Left lung (tissue), 14 donors: ENCODE measurements at places on chromosomes 2 and 18.

DNA sequence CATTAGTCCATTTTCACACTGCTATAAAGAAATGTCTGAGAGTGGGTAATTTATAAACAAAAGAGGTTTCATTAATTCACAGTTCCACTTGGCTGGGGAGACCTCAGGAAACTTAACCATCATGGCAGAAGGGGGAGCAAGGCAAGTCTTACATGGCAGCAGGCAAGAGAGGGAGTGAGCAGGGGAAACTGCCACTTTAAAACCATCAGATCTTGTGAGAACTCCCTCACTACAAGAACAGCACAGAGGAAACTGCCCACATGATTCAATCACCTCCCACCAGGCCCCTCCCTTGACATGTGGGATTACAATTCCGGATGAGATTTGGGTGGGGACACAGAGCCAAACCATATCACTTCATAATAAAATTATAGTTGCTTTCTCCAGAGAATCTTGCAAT is 365.5 kb upstream of the ID2 start:
- DNase-seq, result no peak

GRCh38 chr2:159094173-159094737 is 125.8 kb downstream of the TANC1 start:
- no peak for DNase-seq

DNA sequence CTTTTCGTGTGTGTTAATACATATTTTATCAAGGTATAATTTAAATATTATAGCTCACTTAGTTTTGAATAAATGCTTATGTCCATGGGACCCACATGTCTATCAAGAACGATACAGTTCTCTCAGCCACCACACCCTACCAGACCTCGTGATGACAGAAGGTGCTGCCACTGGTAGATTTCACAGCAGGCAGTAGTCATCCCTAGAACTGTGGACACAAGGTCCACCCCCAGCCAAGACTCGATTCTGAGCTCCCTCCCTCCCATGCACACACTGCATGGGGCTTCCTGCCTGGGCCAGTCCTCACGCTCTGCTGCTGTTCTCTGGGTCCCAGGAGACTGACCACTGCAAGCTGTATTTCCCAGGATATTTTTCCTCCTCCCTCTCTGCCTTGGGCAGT is 26.5 kb upstream of the CREB1 start:
- DNase-seq, result no peak

GRCh38 chr2:125264453-125264852 is 1239.4 kb downstream of the CNTNAP5 start:
- no peak for DNase-seq

GRCh38 chr2:216603010-216603883 is 30.0 kb upstream of the IGFBP2 start:
- no peak for DNase-seq

DNA sequence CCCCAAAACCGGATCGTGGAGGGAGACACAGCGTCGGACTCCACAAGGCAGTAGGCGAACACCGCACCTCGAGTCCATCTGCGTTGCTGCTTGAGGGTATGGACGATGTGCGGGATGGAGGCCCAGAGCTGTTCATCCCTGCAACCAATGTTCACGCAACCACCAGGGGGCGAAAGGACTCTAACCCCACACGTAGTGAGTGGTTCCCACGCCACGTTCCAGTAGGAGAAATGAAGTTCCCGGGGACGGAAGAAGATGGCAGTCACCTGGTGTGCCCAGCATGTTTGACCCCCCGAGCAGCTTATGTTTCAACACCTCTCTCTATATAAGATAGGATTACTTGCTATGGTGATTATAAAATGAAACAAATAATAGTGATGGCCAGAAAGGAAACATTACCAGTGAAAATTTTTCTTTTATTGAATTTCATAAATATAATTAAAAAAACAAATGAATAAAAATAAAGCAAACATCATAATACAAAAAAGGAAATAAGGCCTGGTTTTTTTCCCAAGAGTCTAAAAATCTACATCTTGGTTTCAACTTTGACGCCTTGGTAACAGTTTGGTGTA is 184.3 kb downstream of the SH3BP4 start:
- DNase-seq, result peak; percentile 61

DNA sequence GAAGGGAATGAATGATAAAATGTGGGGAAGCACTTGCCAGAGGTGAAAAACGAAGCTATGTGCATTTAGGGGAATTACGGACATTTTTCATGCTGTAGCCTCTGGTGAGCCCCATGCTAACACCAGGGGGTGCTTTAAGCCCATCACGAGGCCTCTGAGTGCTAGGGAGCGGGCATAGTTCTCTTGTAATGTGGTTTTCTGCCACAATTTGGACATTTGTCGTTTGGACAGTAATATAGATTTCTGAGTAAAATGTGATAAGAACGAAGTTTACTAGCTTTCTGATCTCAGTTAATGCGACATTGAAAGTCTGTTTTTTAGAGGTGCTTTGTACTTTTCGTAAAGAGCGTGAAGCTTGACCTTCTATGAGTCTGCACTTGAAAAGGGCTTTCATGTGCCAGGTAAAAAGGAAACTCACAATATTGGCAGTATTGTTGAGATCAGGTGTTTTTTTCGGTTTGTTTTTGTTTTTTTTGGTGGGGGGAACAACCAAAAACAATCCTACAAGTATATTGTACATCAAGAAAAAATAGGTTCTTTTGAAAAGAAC is 50.6 kb downstream of the TRAF3IP1 start:
- peak; percentile 53 for DNase-seq

GRCh38 chr18:48878471-48878870 is 72.3 kb downstream of the SMAD7 start:
- DNase-seq, result no peak

DNA sequence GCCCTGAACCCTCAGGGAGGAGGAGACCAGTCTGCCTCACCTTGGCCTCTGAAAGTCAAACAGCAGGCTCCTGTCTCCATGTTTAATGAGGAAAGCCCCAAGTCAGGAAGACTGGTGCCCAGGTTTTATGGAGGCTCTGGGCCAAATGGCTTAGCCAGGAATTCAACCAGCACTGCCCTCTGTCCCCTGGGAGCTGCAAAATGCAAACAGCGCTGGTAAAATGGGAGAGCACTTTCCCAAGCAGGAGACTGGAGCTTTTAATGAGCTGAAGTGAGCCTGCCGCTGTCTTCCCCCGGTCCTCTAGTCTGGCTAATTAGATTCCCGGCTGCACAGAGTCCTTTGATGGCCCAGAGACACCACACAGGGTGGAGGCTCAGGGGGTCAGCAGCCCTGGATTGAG is 276.0 kb upstream of the TRIB2 start:
- no peak for DNase-seq

DNA sequence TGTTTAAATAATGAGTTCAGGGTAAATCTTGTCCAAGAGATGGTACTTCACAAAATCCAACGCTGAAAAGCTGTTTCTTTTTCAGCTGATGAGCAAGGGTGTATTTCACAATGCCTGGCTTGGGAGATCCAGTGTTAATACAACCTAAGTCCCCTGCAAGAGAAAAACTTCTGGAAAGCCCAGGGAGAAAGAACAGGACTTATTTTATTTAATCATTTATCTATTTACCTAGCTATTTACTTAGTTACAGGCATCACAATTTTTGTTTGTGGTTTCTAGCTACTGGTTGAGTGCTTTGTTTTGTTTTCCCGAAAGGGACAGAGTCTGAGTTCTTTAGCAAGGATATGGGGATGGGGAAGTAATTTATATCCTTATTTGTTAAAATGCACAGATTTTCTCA is 598.2 kb upstream of the SYT4 start:
- no peak for DNase-seq

DNA sequence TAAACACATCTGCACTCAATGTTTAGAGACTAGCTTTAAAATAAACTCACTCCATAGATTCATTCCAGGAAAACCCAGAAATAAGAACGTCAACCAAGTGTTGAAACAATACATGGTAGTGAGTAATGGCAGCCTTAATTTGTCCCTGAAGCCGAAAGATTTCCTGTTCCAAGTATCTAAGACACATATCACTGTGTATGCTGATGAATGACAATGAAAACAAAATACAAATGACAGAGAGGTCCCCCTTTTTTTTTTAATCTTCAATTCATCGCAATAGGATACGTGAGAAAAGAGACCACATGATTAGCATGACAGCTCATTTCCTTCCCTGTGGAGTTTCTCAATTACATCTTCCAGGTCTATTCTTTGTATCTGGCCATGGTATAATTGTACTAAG is 160.5 kb upstream of the STK17B start:
- DNase-seq, result peak; percentile 6

DNA sequence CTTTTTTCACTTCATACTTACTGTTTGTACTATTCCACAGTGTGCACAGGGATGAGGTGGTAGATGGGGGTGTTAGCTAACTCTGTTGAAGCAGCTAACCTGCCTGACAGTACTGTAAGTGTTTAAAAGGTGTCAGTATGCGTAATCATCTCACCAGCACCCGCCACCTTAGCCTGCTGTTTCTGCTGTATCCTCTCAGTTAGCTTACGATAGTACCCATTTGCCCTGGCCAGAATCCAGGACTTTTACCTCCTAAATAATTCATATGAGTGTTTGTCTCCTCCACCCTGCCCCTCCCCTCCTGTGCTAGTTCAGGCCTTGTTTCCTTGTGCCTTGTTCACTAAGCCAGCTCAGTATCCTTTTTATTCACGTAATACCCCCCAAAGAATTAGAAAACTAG is 34.2 kb downstream of the TRAPPC12 start:
- no peak for DNase-seq

GRCh38 chr2:138744713-138745112 is 35.5 kb downstream of the NXPH2 start:
- no peak for DNase-seq

DNA sequence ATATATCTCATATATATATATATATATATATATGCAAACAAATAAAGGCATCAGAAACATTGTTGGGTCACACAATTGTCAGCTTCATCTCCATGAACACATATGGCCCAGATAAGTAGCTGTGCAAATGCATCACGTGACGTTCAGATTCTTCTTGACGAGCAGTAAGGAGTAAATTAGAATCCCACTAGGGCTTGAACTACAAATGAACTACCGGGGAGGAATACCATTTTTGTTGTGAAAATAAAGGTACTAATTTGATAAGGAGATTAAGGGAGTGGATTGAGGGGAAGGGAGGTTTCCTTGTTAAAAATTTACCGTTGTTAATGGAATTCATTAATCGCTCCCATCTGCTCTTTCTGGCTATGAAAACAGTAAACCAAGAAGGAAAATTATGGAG is 186.5 kb upstream of the COPS8 start:
- no peak for DNase-seq

DNA sequence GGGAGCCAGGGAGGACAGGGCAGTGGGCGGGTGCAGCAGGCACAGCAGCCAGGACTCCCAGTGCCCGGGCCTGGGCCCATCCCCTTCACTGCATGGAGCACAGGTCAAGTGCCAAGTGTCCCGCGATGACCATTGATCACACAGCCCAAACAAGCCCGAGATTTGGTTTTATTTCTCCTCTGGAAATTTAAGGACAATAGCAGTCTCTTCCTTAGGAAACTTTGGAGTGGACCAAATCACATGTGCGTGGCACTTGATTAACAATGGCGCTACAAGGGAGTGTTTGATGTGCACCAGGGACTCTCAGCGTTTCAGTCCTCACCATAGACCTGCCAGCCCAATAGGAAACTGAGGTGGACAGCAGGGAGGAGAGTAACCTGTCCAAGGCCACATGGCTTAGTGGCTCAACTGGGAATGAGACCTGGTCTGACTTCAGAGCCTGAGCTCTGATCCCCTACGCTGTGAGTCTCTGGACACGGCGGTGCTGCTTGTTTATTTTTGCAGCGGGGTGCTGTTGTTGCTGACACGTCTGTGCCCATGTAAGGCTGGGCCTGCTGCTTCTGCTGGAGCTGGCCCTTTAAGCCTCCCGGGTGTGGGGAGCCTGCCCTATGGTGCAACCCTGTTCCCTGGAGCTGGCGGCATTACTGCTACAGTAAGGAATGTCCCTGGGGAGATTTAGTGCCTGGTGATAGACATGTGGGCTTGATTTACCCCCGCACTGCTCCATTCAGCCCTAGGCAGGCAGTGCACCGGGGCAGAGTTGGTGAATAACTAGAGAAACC is 194.2 kb downstream of the INHBB start:
- no peak for DNase-seq

DNA sequence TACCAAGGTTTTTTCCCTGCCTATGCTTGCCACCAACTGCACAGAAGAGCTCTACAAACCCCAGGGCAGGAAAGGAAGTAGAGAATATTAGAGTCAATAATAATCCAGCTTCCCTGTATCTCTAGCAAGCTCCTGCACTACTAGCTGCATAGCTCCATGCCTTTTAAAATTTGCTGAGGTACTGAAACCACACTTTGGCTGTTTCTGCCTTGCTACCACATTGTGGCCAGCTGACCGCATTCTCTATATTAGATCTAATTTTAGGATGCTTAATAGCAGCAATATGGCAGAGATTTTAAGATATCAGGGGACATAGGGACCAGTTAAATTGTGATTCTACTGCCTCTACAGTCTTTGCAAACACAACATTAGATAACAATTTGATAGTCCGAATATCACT is 534.6 kb downstream of the MBD2 start:
- no peak for DNase-seq

DNA sequence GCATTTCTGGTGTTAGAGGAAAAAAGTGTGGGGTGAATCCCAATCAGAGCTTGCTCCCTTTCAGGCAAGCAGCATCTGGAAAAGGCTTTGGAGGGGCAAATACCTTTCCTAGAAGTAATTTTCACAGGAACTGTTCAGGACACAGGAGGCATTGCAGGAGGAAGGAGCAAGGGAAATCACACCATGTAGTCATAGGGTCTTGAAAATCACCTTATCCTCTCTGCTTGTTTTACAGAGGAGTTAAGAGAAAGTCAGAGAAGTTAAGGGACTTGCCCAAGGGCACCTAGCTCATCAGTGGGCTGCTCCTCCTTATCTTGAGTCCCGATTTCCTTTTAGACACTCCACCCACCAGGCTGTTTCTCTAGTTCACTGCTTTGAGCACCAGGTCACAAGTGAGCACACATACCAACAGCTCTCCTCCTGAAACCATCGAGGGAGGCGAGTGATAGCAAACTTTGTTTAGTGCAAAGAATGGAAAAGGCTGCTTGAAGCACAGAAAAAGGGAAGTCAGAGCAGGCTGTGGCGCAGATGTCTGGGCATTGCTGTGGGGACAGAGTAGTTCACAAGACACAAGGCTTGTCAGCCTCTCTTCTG is 89.2 kb upstream of the CXCR4 start:
- no peak for DNase-seq

- no peak for DNase-seq
These were observed 4.9 kb downstream of the CEBPZOS start for GRCh38 chr2:37201208-37201607.

GRCh38 chr18:80112624-80113248 is 3.7 kb downstream of the ADNP2 start:
- DNase-seq, result no peak
